ENCODE measurements at places on chromosomes 6 and 20. TPM values are rescaled to one million over a fixed set of nuclear protein-coding genes. Genes with fewer than 3 reads are reported as not detected.

DNA sequence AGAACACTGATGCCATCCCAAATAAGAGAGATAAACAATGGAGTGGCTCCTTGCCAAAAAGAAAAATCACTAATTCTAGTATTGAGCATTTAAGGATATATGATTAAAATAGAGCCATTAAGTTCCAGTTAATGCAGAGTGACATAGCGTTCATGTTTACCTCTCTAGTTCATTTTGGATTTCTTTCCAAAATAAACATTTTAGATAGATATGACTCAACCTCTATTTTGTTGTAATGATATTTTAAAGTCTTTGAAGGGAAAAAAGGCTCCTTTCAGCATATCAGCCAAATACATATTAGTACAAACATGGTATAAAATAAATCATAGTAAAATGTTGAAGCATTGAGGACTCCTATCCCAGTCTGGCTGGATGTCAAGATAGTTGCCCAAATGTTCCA, 33.4 kb downstream of the RWDD2A start:
- no peak for DNase-seq

- no peak for DNase-seq
Measured at GRCh38 chr6:136148051-136148450, 102.1 kb downstream of the MTFR2 start.

- DNase-seq: no peak
Measured at GRCh38 chr20:14838663-14839628, 501.5 kb upstream of the FLRT3 start.

GRCh38 chr6:139392794-139393193, 18.3 kb upstream of the CITED2 start:
- no peak for DNase-seq

- no peak for DNase-seq
Measured at GRCh38 chr6:143555071-143555492, 43.6 kb upstream of the FUCA2 start.

DNA sequence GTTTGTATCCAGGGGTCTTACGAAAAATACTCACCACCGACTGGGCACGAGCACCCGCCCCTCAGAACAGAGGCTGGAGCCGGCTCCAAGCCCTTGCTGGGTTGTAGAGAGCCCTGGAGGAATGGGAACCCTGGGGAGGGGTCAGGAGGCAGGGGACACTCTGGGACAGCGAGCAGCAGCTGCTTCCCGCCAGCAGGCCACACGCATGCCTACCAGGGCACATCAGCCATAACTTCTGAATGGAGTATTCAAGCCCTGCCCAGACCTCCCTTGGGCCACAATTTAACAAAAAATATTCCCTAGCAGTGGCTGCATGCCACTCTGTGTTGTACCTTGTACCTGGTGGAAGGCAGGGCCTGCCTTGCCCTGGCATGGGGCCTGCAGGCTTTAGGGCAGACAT, 31.6 kb upstream of the CD93 start:
- DNase-seq: no peak

- DNase-seq: no peak
Measured at GRCh38 chr6:83592770-83593394, 80.5 kb downstream of the PRSS35 start.

Gene SERPINB6
- total RNA-seq: 73.0 TPM

Gene NRSN1
- not detected for total RNA-seq

Gene NTSR1
- not detected for total RNA-seq

Gene EYS
- not detected for total RNA-seq

Data from activated T-helper 2 cell treated with anti-CD3 and anti-CD28 coated beads, Interferon-gamma antibody, Interleukin-2, Interleukin-4, amounts not matched to agents 10 μg/mL and 5 μg/mL and 100 μg/mL, durations not matched to agents 14 hours and 24 hours and 36 hours (primary cell).